Fibroblast of the conjunctiva (primary cell): ENCODE measurements at places on chromosomes 7 and 10.

DNA sequence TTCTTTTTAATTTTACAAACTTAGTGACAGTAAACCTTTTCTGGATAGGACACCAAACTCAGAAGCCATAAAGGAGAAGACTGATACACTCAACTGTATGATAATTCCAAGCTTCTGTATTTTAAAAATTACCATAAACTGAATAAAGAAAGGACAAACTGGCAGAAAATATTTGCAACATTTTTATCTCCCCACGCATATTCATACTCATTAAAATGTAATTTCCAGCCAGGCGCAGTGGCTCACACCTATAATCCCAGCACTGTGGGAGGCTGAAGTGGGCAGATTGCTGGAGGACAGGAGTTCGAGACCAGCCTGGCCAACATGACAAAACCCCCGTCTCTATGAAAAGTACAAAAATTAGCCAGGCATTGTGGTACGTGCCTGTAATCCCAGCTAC, 67.7 kb downstream of the HIBADH start:
- DNase-seq, result no peak

GRCh38 chr7:142299237-142299781, 41.5 kb upstream of the PRSS58 start:
- DNase-seq, result no peak

DNA sequence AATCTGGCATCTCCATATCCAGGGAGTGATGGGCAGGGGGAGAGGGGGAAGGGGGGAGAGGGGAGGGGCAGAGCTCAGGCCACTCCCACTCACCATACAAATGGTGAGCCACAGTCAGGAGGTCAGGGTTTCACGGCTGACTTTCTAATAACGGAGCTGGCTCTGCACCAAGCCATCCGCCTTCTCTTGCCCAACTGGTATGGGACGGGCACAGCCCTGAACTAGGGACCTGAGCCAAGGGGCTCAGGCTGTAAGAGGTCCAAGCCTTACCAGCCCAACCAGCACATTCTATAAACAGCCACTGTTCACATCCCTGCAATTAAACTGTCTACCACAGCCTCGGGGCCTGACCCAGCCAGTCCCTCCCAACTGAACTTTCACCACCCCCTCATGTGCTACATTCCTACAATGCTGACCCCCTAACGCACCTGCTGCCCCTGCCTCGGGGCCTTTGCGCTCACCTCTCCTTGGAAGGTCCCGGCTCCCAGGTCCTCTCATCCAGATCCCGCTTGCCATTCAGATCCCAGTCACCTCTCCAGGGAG, 32.5 kb downstream of the RGS10 start:
- no peak for DNase-seq

DNA sequence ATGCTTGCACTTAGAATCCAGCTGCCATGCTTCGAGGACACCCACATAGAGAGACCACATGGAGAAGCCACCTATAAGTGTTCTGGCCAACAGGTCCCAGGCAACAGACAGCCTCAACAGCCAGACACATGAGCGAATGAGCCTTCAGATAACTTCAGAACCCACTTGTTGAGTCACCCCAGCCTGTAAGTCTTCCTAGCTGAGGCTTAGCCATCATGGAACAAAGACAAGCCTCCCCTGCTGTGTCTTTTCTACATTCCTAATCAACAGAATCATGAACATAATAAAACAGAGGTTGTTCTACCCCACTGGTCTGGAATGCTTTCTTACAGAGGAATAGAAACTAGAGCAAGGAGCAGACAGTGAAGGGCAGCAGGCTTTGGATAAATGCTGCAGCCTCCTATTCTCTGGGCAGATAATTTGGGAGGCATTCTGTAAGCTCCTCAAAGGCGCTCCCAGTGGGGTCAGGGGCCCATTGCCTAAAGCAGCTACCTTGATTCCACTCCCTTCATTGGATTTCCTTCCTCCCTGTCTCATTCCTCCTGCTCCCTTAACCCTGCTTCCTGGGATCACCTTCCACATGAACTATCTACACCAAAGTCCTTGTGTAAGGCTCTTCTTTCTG, 4.6 kb downstream of the TLL2 start:
- DNase-seq, result no peak

DNA sequence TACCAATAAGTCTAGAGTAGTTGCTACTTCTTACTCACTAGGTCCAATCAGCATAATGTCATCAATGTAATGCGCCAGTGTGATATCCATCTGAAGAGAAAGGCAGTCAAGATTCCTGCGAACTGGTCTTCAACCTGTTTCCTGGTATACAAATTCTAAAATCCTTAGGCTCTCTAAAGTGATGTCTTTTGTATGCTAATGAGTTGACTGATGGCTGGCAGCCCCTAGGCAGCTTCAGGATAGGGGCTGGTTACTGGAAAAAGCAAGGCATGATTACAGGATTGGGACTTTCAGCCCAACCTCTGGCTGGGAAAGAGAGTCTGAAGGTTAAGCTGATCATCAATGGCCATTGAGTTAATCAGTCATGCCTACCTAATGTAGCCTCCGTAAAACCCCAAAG, 250.2 kb upstream of the PTER start:
- DNase-seq, result no peak

DNA sequence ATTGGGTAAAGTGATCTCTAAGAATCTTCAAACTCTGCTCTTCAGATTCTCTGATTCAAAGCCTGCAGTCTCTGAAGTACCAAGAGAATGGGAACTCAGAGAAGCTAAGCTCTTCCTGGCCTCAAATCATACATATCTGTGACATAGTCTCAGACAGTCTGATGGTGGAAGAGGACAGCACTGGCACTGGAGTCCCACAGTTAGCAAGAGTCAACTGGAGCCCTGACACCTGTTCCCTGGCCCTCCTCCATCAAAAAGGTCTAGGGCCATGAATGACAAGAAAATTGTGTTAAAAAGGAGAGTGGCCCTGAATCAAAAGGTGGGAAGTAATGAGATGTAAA, 37.7 kb downstream of the PRSS2 start:
- no peak for DNase-seq

GRCh38 chr10:114057855-114058254, 14.2 kb downstream of the ADRB1 start:
- DNase-seq, result no peak

GRCh38 chr10:69752479-69752878, 49.2 kb upstream of the COL13A1 start:
- DNase-seq, result no peak

DNA sequence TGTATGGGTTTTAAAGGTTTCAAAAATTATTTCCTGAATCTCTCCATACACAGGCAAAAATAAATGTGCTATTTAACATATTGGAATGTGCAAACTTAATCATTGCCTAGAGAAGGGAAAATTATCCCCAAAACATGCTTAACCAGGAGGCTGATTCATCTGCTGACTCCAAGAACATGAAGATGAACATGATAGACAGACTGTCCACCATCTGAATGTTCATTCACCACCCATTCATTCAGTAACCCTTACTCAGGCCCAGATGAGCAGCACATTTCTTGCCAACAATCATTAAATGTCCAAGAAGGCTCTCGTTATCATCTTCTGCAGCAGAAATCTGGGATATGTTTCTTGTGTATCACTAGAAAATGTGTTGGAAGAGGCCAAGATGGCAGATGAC, 110.6 kb downstream of the PPP1R9A start:
- no peak for DNase-seq
